B cell (primary cell): ENCODE measurements at places on chromosomes 12 and 14. TPM values are rescaled to one million over a fixed set of nuclear protein-coding genes. Genes with fewer than 3 reads are reported as not detected.
A peak's percentile ranks its signal among the peaks of the same experiment; 100 is the strongest.

Gene EPYC
- not detected in 2 replicates for polyA plus RNA-seq

Gene NPFF
- polyA plus RNA-seq = 0.34 TPM in 1 of 2 replicates, not detected in the other

Gene PMEL
- 0.13 and 0.46 TPM in 2 replicates for polyA plus RNA-seq

Gene ACSM4
- polyA plus RNA-seq = not detected in 2 replicates

Gene GDF3
- polyA plus RNA-seq = not detected in 2 replicates

Gene CCDC177
- not detected in 2 replicates for polyA plus RNA-seq

Gene TTC9
- polyA plus RNA-seq = 11.5 and 15.3 TPM in 2 replicates

- peak; percentile 98 for DNase-seq
Measured at GRCh38 chr14:22556021-22556989, 32.7 kb downstream of the DAD1 start.

GRCh38 chr14:94374749-94375260, 13.6 kb downstream of the SERPINA1 start:
- DNase-seq = no peak

DNA sequence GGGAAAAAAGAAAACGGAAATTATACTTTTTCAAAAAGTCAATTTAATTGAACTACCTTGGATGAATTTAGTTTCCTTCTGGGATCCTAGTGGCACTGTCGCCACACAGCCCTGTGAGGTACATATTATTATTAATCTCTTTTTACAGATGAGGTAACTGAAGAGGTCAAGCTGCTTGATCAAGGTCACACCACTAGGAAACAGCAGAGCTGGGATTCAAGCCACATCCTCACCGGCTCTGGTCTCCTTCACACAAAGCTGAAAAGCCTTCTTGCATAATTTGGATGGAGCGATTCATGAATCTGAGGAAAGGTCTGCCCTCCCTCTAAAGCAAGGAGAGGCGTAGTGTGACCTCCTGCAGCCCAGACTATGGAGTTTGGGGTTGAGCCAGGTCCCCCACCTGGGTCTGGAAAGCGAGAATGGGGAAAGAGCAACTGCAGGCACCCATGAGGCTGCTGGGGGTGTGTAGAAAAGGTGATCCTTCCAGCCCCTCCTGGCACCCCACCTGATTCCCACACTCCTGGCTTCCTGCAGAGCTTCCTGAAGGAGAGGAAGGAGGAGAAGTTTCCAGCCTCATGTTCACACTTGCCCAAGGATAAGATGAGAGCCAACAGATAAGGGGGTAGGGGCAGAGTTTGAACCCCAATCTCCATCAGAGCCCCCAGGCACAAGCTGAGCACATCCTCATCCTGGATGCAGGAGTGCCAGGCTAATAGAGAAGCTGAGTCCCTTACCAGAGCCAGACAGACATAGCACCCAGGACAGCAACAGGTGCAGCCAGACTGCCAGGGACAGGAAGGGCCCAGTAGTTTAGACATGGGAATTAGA, 3.9 kb upstream of the KRT79 start:
- DNase-seq = no peak

DNA sequence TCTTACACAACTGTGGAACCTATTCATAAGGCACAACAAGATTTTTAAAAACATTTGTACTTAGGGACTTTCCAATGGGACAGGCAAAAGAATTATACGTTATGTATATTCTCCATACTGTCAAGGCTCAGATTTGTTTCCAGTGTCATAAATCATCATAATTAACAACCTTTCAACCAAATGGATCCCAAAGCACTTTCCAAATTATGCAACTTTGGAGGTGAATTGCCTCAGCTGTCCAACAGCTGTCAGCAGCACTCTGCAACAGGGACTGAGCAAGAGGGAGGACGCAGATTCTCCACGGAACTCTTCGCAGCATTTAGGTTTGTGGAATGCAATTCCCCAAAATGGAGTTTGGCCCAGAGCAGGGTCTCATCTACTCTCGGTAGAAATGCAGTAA, 186.6 kb downstream of the PAX9 start:
- no peak for DNase-seq

DNA sequence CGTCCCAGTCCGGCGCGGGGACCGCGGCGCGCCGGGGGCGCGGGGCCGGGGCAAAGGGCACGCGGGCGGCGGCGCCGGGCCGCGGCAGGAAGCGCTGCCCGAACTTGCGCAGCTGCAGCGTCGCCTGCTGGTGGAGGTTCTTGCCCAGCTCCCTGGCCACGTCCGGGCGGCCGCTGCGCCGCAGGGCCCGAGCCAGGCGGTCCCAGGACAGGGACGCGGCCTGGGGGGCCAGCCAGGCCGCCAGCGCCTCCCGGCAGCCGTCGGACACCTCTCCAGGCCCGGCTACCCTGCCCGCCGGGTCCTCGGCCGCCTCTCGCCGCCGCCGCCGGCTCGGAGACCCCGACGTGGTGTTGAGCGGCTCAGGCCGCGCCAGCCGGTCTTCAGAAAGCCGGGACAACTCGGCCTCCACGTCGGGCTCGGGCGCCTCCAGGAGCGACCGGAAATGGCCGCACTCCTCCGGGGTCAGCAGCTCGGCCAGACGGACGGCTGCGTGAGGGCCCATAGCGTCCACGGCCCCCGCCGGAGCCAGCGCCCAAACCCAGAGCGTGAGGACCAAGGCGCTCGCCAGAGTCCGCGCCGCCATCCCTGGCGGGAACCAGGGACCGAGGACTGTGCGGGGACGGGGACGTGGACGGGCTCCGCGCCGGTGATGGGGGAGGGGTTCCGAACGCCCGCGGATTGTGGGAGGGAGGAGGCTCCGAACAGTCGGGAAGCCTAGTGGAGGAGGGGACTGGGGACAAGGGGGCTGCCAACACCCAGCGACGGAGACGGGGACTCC, 34.0 kb downstream of the FIGNL2 start:
- DNase-seq = peak; percentile 76

GRCh38 chr12:108850854-108851573, 6.4 kb downstream of the SSH1 start:
- DNase-seq = peak; percentile 81

DNA sequence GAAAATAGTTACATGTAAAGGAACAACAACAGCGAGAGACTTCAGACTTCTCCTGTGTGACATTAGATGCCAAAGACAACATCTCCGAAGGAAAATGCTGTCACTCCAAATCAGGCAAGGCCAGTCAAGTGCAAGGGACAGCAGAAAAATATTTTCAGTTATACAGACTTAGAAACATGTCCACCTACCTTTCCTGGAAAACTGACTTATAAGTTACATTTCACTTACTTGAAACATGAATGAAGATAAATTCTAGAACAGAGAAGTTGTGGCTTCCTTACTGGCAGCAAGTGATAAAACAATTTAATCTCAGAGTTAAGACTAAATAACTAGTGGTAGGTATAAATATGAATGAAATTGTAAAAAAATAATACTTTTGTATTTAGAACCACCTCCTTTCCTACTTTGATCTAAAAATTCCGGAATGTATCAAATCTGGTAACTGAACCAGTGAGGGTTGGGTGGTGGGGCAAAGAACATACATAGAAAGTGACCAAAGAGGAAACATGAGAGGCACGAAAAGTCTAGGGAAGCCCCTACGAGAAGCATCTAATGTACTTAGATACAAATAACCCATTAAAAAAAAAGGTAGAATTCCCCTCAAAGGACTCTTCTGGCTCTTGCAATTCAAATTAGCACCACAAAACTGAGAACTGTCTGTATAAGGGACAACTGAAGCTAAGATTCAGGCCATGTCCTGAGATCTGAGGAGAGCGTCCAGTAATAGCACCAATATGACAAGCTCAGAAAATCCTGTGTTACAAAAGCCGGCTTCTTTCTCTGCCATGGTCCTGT, 21.2 kb downstream of the MTHFD1 start:
- peak; percentile 29 for DNase-seq

DNA sequence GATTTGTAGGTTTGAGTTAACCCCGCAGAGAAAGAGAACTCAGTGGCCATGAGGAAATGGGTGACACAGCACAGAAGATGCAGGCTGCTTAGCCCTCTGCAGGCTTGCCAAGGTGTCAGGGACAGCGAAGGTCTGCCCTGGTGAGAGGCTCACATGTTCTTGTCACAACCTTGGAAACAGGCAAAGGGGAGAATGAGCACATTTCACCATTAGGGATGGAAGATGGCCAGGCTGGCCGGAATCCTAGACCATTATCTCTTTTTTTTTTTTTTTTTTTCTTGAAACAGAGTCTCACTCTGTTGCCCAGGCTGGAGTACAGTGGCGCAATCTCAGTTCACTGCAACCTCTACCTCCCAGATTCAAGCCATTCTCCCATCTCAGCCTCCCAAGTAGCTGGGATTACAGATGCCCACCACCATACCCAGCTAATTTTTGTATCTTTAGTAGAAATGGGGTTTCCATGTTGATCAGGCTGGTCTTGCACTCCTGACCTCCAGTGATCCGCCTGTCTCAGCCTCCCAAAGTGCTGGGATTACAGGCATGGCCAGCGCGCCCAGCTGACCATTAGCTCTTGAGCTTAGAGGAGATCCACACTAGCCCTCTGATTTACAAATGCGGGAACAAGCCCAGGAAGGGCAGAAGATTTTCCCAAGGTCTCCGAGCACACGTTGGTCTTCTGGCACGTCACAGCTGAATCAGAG, 34.6 kb downstream of the LTBP2 start:
- no peak for DNase-seq

DNA sequence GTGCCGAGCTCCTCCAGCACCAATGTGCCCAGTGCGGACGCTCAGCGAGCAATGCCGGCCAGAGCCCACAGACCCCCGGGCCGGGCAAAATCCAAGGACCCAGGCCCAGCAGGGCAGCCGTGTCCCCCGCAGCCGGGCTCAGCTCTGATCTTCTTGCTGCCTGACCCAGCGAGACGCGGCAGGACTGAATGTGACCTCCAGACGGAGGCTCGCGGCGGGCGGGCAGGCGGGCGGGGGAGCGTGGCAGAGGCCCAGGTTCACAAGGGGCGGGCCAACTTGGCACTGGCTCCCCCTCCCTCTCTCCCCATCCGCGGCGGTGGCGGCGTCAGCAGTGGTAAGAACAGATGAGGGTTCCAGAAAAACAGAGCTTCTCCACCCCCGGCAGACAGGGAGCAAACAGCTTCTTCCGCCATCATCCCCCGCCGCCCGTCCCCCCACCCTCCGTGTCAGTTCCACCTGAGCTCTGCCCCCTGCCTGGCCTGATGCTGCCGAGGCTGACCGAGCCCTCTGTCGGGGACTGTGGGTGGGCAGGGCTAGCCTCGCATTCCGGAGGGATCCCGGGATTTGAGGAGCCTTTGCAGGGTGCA, 94.3 kb downstream of the RFLNA start:
- DNase-seq = peak; percentile 63

GRCh38 chr12:78981-79380, 12.4 kb downstream of the IQSEC3 start:
- no peak for DNase-seq

DNA sequence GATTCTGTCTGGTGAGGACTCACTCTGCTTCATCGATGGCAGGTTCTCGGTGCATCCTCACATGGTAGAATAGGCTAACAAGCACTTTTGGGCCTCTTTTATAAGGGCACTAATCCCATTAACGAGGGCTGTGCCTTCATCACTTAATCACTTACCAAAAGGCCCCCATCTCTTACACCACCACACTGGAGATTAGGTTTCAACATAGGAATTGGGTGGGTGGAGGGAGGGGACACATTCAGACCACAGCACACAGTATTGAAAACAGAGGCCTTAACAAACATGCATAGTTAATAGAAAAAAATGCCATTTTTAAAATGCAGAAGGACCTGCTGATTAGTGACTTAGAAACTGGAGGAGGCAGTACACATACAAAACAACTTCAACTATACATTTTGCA, 61.6 kb downstream of the SPPL3 start:
- no peak for DNase-seq

GRCh38 chr12:89846473-89847055, 137.9 kb upstream of the ATP2B1 start:
- no peak for DNase-seq

DNA sequence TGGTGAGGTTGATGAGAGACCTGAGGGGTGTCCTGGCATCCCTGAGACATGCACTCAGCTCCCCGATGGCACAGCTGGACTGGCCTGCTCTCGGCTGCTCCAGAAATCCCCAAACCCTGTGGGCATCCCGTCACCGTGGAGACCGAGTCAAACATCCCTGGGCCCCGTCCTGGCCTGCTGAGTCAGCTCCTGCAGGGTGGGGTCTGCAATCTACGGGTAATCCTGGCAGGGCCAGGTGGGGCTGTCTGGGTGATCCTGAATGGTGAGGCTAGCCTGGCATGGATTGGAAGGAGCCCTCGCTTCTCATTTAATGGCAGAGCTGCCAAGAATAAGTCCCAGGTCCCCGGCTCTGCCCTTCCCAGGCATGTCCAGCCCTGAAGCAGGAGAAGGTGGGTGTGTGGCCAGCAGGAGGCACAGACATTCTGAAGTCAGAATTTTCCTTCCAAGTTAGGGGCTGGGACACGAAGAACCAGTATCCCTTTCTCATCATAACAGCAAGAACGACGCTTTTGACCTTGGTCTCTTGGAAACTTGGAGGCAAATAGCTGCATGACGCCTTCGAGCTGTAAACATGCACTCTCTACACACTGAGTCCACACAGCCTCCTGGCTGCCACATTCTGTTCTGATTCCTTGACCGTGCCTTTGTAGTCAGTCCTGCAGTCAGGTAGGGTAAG, 17.7 kb upstream of the SERPINA4 start:
- DNase-seq = no peak

DNA sequence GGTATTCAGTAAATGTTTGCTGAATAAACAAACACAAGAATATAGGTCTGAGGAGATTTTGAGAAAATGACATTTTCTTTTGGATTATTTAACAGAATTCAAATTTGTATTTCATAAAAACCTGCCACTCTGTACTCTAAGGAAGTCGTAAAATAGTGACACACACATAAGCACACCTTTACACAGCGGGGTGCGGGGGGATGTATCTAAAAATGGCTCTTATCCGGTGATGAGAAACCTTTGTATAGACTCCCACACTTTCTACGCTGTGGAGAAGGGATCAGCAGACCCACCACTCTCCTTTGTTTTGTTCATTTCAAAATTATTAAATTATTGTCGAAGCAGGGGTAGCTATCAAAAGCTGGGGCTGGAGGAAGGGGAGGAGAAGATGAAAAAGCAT, 58.0 kb downstream of the PEBP1 start:
- DNase-seq = no peak
